ENCODE measurements at places on chromosomes 6 and 20. TPM values are rescaled to one million over a fixed set of nuclear protein-coding genes. Genes with fewer than 3 reads are reported as not detected.

- no peak overlapping the region for H3K27ac ChIP-seq
- no peaks in the 10 kb centered on the region for H3K27me3 ChIP-seq
- no peak for DNase-seq
- H3K4me1 ChIP-seq = no peaks in the 10 kb centered on the region
- no peaks in the 10 kb centered on the region for H3K36me3 ChIP-seq
These were observed 31.9 kb downstream of the NDUFAF5 start for GRCh38 chr20:13816757-13817156.

- no peaks in the 10 kb centered on the region for H3K27me3 ChIP-seq
- no peak overlapping the region for H3K27ac ChIP-seq
- no peak overlapping the region for H3K4me3 ChIP-seq
- no peaks in the 10 kb centered on the region for H3K36me3 ChIP-seq
- H3K4me1 ChIP-seq = no peaks in the 10 kb centered on the region
These were observed 733.8 kb upstream of the GJE1 start for GRCh38 chr6:141398949-141399348.

DNA sequence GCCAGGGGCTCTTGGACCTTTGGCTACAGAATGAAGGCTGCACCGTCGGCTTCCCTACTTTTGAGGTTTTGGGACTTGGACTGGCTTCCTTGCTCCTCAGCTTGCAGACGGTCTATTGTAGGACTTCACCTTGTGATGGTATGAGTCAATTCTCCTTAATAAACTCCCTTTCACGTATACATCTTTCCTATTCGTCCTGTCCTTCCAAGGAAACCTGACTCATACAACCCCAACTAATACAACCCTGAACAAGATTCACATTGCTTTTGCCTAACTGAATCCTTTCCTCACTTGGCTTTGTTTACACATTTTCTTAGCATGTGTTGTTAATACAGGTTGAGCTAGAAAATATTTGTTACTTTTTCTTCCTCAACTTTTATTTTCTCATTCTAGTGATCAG lies 21.9 kb downstream of the TBXT start:
- H3K4me1 ChIP-seq = no peaks in the 10 kb centered on the region
- H3K27ac ChIP-seq = no peak overlapping the region
- DNase-seq = no peak

DNA sequence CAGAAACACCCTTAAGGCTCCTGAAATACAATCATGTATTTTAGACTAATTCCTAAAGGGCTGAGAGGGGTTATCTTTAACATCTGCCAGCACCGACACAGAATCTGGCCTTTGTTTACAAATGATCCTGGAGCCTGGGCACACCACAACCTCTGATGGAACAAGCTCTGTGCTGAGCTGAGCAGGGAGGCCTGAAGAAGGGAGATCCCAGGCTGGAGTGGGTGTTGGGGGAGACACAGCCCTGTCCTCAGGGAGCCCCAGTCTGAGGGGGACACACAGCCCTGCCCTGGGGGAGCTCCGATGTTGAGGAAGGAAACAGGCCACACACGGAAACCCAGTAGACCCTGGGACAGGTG lies 130.5 kb downstream of the VEGFA start:
- peak overlapping the region; percentile 35 for H3K27ac ChIP-seq
- no peak overlapping the region for H3K4me3 ChIP-seq
- DNase-seq = no peak
- H3K27me3 ChIP-seq = no peaks in the 10 kb centered on the region
- H3K4me1 ChIP-seq = peaks cover 16% of the 10 kb centered on the region
- no peaks in the 10 kb centered on the region for H3K36me3 ChIP-seq

DNA sequence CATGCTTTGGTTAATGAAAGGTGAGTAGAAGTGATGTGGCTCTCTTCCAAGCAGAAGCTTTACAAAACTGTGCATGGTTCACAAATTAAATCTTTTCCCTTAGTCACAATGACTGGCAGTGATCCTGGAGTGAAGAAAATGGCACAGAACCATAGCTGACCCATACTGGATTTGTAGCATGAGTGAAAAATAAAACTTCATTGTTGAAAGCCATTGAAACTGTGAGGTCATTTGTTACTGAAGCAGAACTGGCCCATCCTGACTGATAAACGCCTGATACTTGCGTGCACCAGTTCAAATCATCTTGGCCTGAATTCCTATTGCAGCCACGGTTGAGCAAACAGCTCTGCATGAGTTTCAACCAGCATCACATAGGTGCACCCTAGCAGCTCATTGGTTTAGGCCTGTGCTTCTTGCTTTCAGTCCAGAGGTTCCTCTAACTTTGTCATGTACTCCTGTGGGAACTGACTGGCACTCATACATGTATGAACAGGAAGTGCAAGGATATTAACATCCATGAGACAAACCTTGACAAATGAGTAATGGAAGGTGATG lies 40.5 kb downstream of the SAMD5 start:
- no peak overlapping the region for H3K4me3 ChIP-seq
- H3K36me3 ChIP-seq = no peaks in the 10 kb centered on the region
- H3K27ac ChIP-seq = no peak overlapping the region
- no peak for DNase-seq
- peaks cover 6% of the 10 kb centered on the region for H3K4me1 ChIP-seq

- no peaks in the 10 kb centered on the region for H3K4me1 ChIP-seq
- DNase-seq = no peak
- no peaks in the 10 kb centered on the region for H3K27me3 ChIP-seq
- H3K4me3 ChIP-seq = no peak overlapping the region
These were observed 261.6 kb upstream of the SASH1 start for GRCh38 chr6:148081076-148081475.

HLA-DQA1 gene
- total RNA-seq = not detected

GRCh38 chr20:6034134-6034969 lies 19.5 kb downstream of the LRRN4 start:
- no peak for DNase-seq
- no peaks in the 10 kb centered on the region for H3K36me3 ChIP-seq
- no peak overlapping the region for H3K4me3 ChIP-seq
- peaks cover 7% of the 10 kb centered on the region for H3K4me1 ChIP-seq

THBS2 gene
- 5.5 TPM for total RNA-seq

DNA sequence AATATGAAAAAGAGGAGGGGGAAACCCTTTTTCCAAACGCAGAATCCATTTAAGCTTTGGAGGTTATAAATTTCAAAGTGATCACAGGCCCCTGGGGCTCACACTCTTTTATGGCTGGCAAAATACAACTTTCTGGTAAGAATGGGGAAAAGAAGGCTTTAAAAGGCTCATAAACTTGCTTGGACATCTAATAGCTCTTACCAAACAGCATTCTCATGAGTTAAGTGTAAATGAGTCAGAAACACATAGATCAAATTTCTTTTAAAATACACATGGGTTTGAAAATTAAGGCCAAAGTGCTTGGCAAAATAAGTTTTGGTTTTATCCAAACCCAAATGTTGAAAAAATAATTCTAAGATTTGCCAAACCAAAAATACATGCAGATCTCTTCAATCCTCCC lies 154.6 kb downstream of the SOBP start:
- H3K4me1 ChIP-seq = no peaks in the 10 kb centered on the region
- H3K36me3 ChIP-seq = no peaks in the 10 kb centered on the region

DNA sequence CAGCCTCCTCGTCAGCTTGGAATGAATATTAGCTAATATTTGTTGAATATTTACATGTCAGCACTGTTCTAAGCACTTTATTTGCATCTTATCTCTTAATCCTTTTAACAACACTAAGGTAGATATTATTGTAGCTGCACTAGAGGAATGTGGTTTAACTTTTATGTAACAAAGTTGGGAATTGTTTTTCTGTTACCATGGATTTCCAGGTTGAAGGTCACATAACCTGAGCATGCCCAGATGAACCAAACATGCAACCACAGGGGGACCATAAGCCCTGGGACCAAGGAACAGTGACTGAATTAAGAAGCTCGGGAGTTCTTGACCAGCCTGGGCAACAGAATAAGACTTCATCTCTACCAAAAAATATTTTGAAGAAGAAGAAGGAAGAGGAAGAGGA lies 29.1 kb upstream of the YWHAB start:
- H3K4me1 ChIP-seq = peaks cover 9% of the 10 kb centered on the region
- no peaks in the 10 kb centered on the region for H3K36me3 ChIP-seq
- DNase-seq = peak; percentile 34
- no peaks in the 10 kb centered on the region for H3K27me3 ChIP-seq
- H3K27ac ChIP-seq = peak overlapping the region; percentile 64

SLC2A10 gene
- 37.2 TPM for total RNA-seq

GRCh38 chr20:31837896-31838397 lies 7.5 kb downstream of the FOXS1 start:
- no peaks in the 10 kb centered on the region for H3K36me3 ChIP-seq
- H3K27ac ChIP-seq = peak overlapping the region; percentile 25
- H3K4me1 ChIP-seq = peaks cover 60% of the 10 kb centered on the region

GRCh38 chr20:44513871-44514270 lies 8.0 kb downstream of the SERINC3 start:
- no peaks in the 10 kb centered on the region for H3K27me3 ChIP-seq
- peaks cover 2% of the 10 kb centered on the region for H3K36me3 ChIP-seq

DNA sequence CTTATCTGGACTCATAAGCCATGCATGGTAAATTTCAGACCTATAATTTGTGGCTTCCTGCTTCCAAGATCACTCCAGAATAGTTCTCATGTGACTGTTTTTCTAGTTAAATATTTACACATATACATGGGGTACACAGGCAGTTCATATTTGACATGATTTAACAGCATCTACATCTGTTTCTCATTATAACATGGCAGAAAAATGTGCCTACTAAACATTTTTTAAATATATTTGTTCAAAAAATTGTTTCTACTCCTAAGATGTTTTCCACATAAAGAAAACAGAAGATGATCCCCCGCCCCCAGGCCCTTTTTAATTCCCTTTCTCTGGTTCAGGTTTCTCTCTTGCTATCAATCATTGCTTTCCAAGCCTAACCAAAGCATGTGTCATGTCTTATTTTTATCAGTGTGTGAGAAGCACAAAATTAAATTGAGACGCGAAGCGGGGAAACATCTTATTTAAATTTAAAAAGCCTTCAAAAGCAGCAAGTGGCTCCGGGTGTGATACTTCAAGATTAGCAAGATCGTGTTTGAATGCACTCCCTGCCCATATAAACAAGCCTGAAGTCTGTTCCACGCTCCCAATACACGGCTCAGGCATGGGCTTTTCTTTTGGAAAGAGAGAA lies 37.3 kb downstream of the IPCEF1 start:
- no peaks in the 10 kb centered on the region for H3K36me3 ChIP-seq
- H3K4me3 ChIP-seq = no peak overlapping the region
- H3K4me1 ChIP-seq = peaks cover 8% of the 10 kb centered on the region
- H3K27me3 ChIP-seq = no peaks in the 10 kb centered on the region
- DNase-seq = peak; percentile 16

MBOAT1 gene
- 7.1 TPM for total RNA-seq

- H3K4me1 ChIP-seq = no peaks in the 10 kb centered on the region
- H3K36me3 ChIP-seq = no peaks in the 10 kb centered on the region
- no peaks in the 10 kb centered on the region for H3K27me3 ChIP-seq
- H3K27ac ChIP-seq = peak overlapping the region; percentile 99
- peak; percentile 27 for DNase-seq
- H3K4me3 ChIP-seq = peak overlapping the region; percentile 98
These were observed 1.2 kb downstream of the ABHD12 start for GRCh38 chr20:25389401-25389857.

DNA sequence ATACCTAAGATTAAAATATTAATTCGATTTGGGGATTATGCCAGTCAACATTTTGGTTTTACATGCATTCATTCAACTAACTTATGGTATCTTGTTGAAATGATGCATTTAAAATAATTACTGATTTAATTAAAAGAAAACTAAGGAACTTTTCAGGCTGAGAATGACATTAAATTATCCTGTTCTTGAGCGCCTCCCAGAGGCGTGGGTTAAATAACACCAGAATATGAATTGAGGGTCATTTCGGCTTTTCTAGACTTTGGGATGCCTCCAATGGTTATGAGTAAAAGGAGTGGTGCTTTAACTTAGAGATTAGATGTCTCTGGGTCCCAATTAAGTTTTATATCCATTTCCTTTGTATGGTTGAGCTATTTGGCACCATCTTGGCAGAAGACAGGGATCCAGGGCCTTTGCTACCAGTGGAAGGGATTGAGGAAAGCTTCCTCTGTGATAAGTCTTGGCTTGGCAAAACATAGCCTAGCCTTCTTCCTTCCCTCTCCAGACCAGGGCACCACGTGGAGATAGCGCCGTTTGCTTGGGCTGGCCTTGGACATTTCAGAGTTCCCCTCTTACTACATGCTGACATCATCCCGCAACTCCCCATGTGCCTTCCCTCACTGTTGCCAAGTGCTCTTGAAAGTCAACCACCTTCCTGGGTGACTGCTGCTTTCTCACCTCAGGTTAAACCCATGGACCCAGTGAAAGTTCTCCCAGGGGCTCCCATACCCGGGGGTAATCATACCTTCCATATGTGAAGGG lies 28.7 kb downstream of the GNAS start:
- H3K4me1 ChIP-seq = peaks cover 3% of the 10 kb centered on the region
- H3K4me3 ChIP-seq = no peak overlapping the region
- DNase-seq = no peak
- no peaks in the 10 kb centered on the region for H3K27me3 ChIP-seq

SLC24A3 gene
- 1.7 TPM for total RNA-seq

PXDC1 gene
- 83.8 TPM for total RNA-seq

PRDM13 gene
- total RNA-seq = not detected

COL21A1 gene
- 59.2 TPM for total RNA-seq

DNA sequence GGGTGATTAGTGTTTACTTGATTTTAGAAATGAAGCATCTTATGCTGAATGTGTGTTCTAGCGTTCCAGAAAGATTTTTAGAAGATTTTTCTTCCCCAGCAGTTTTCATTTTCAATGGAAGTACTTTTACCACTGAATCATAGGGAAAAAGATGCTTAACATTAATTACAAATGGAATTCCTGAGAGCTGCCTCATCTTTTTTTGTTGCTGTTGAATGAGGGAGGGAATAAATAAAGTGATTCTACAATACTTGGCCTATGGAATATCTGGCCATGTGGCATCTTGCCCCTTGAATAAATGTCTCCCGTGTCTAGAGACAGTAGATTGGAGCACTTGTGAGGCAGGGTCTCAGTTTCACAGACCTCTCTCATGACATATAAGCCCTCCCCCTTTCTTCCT lies 44.1 kb upstream of the SLC22A1 start:
- H3K27ac ChIP-seq = no peak overlapping the region
- no peaks in the 10 kb centered on the region for H3K27me3 ChIP-seq
- H3K4me1 ChIP-seq = no peaks in the 10 kb centered on the region
- DNase-seq = no peak
- no peaks in the 10 kb centered on the region for H3K36me3 ChIP-seq
- no peak overlapping the region for H3K4me3 ChIP-seq

- no peaks in the 10 kb centered on the region for H3K27me3 ChIP-seq
- no peak for DNase-seq
- H3K4me3 ChIP-seq = no peak overlapping the region
- no peaks in the 10 kb centered on the region for H3K36me3 ChIP-seq
- H3K4me1 ChIP-seq = no peaks in the 10 kb centered on the region
- H3K27ac ChIP-seq = no peak overlapping the region
These were observed 148.4 kb downstream of the HIVEP2 start for GRCh38 chr6:142796571-142796970.

- peaks cover 41% of the 10 kb centered on the region for H3K4me1 ChIP-seq
- peak overlapping the region; percentile 96 for H3K27ac ChIP-seq
- no peaks in the 10 kb centered on the region for H3K27me3 ChIP-seq
- no peaks in the 10 kb centered on the region for H3K36me3 ChIP-seq
- DNase-seq = no peak
- no peak overlapping the region for H3K4me3 ChIP-seq
These were observed 23.2 kb upstream of the UNC93A start for GRCh38 chr6:167267921-167268401.

Measured in hepatocyte (in vitro differentiated cells).